ENCODE measurements at places on chromosomes 1 and 21.

DNA sequence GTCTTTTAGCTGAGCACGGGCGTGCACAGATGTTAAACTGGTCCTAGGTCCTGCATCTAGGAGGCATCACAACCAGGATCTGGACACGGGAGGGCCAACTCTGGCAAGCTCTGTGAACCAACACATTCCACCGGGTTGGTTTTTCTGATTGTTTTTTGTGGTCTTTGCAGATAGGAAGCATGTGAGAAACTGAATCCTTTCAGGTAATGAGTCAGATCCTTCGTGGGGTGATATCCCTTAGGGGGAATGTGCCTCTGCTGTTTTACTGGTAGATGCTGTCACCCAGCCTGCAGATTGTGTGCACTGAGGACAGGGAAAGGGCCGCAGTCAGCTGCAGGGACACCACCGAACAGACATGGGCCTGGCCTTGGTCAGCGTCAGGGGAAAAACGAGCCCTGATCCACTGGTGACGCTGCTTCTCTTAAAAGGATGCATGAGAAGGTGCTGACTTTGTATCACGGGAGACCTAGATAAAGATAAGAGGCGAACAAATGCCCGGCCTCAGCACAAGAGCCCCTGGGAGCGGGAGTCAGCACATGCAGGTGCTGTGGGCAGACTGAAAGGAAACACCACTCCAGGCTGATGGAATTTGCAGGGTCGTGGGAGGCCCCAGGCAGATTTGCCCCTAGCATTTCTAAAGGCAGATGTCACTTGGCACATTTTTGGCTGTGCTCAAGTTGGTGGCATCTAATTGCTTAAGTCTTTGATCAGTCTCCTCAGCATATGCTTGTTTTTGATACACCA is 51.1 kb downstream of the DOP1B start:
- no peak for DNase-seq

- no peak for DNase-seq
Observed at GRCh38 chr21:31526040-31526439, 133.5 kb upstream of the SOD1 start.

DNA sequence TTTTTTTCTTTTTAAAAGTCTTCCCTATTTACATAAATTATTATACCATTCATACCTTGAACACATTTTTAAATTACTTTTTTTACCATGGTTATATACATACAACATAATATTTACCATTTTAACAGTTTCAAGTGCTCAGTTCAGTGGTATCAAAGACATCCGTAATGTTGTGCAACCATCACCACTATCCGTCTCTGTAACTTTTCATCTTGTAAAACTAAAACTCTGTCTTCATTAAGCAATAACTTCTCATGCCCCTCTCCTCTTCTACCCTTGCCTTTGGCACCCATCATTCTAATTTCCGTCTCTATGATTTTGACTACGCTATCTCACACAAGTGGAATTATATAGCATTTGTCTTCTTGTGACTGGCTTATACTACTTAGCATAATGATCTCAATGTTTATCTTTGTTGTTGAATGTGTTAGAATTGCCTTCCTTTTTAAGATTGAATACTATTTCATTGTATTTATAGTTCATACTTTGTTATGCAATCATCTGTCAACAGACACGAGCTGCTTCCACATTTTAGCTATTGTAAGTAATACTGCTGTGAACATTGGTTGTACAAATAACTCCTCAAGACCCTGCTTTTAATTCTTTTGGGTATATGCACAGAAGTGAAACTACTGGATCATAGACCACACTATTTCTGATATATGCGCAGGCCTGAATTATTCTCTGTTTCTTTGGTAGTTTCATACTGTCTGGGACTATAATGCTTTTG is 689.5 kb upstream of the NCAM2 start:
- no peak for DNase-seq

DNA sequence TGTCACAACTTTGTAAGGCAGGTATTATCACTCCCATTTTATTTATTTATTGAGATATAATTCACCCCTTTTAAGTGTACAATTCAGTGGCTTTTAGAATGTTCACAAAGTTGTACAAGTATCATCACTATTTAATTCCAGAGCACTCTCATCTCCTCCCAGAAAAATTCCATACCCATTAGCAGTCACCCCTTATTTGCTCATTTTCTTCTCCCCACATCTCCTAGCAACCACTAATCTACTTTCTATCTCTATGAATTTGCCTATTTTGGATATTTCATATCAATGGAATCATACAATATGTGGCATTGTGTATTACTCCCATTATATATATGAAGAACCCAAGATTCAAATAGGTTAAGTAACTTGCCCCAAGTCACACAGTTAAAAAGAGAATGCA is 7.0 kb downstream of the DSTYK start:
- no peak for DNase-seq

- no peak for DNase-seq
Observed at GRCh38 chr1:209875515-209875914, 47.7 kb downstream of the UTP25 start.

DNA sequence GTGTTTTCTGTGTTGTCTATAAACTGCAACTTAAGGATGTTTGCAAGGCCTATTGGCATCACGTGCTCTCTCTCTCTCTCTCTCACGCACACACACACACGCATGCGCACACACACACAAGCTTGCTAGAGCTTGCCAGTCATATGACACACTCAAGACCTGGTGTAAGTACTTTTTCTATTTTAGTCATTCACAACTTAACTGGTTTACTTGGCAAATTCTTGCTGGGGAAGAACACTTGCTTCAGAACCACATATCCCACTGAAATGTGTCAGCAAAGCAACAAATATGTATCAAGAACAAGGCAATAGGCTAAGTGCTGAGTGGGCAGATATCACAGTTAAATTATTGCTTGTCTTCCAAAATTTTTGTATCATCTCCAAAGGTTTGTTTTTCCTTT is 107.8 kb downstream of the DISC1 start:
- no peak for DNase-seq

- DNase-seq: no peak
Observed at GRCh38 chr21:25970254-25970930, 200.2 kb downstream of the APP start.

GRCh38 chr1:8055973-8056372 is 29.9 kb upstream of the ERRFI1 start:
- no peak for DNase-seq

DNA sequence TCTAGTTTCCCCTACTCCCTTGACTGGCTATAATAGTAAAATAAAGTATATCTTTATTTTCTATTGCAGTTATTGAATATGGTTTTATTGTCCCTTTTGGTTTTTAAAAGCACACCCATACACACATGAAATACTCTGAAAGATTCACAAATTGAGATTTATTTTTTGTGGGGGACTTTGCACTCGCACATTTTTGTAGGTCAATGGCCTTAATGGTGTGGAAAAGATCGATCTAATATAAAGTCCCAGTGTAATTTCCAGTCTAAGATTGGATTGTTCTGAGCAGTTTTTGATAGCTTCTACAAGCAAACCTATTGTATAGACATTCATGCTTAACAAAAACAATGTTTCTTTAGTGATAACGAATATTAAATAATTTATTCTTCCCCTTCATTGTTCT is 59.5 kb upstream of the INSL5 start:
- no peak for DNase-seq

GRCh38 chr1:172680733-172681275 is 21.9 kb downstream of the FASLG start:
- no peak for DNase-seq

GRCh38 chr1:159949981-159950381 is 4.1 kb downstream of the SLAMF9 start:
- DNase-seq: no peak

DNA sequence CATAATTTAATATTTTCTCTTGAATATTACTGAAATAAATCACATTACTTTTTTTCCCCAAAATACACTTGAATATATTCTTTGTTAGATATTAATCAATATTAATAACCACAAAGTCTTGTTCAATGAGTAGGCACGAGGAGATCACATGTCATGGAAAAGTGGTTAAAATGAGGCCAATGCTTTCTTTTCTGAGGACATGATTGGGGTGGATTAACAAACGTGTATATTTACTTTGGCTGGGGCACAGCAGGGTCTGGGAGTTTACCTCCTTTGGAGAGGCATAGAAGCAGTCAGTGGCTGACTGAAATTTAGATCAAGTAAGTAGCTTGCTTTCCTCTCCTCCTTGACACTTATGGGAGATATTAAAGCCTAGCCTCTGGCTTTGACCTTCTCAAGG is 664.3 kb upstream of the B3GALT2 start:
- DNase-seq: no peak

- DNase-seq: peak; percentile 80
Observed at GRCh38 chr1:54287176-54287650, 87.2 kb downstream of the MRPL37 start.

DNA sequence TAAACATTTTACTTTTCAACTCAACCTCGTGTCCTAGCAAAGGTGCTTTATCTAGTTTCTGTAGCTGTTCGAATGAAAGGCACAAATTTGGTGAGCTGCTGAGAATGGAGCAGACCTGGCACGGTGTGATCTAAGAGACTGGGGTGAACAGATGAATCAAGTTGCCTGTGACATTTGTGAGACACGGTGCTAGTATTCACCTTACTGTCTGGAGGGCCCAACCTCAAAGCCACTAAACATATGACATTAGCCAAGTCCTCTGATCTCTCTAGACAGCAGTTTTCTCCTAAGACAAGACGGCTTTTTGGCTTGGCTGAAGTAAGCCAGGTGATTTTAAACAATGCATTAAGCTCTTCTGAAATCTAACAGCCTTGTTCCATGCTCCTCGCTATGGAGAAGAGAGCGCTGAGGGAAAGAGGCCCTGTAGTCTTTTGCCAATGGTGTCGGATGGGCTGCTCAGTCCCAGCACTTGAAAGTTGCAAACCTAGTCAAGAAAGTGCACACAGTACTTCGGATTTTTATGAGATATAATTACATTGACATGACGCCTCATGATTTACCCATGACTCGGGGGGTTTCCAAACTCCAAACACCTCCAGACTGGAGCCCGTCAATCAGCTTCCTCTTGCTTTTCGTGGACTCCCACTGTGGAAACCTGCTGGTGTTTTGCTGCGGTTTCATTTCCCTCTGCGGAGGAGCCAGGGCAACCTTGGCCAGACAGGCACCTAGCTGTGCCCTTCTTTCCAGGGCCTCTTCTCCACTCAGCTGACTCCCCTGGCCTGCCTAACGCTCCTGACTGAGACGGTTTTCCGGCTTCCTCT is 794 bp upstream of the TOR3A start:
- no peak for DNase-seq

DNA sequence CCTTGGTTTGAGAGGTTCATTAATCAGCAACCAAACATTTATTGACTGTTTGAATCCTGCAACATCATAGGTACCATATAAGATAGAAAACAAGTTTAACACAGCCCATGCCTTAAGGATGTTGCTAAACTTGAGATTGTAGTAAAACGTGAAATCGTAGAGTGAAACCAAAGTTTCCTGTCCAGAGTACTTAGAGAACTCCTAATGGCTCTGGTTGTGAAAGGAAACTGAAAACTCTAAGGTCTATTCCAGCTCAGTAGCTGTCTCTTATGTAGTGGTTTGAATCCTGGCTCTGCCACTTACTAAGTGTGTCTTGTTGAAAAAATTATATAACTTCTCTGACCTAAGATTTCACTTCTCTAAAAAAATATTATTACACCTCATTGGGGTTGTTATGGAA is 310.9 kb downstream of the NTNG1 start:
- DNase-seq: no peak

DNA sequence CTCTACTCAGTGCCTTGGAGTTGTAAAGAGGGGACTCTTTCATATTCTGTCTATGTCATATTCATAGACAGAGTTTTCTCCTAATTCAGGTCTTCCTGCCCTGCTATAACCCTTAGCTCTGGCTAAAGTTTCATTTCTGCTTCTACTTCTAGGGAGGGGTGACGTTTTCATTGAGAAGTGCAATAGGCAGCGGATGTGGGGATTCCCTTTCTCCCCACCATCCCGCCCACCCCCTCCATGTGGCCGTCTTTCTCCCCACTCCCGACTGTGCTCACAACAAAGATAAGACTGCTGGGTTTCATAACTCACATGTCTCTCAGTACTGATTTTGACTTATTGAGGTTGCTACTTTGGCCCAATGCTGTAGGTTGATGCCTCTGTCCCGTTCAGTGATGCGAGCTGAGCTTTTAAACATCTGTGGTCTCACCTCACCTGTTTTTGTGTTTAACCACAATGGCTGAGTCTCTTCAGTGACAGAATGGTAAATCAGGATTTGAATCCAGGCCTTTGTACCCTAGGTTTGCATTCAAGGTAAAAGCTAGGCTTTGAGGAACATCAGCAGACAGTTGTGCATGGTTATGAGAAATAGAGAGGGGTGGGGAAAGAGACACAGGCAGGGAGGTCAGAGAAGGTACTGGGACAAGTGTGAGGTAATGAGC is 7.8 kb upstream of the KIF14 start:
- DNase-seq: no peak

DNA sequence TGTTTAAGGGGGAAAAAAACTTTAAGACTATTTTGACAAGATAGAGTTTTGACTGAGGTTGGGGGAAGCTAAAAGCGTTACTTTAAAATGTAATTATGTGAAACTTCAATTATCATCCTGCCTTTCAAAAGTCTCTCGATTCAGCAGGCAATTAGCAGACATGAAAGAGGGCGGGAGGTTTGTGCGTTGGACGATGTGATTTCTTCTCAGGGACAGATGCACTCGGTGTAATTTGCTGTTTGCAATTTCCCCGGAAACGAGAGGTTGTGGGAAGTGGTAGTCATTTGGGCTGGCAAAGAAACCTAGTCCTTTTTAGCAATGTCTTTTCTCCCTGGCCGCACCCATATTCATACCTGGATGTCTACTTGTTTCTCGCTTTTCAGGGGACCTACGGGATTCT is 27.1 kb downstream of the KAZN start:
- DNase-seq: no peak

DNA sequence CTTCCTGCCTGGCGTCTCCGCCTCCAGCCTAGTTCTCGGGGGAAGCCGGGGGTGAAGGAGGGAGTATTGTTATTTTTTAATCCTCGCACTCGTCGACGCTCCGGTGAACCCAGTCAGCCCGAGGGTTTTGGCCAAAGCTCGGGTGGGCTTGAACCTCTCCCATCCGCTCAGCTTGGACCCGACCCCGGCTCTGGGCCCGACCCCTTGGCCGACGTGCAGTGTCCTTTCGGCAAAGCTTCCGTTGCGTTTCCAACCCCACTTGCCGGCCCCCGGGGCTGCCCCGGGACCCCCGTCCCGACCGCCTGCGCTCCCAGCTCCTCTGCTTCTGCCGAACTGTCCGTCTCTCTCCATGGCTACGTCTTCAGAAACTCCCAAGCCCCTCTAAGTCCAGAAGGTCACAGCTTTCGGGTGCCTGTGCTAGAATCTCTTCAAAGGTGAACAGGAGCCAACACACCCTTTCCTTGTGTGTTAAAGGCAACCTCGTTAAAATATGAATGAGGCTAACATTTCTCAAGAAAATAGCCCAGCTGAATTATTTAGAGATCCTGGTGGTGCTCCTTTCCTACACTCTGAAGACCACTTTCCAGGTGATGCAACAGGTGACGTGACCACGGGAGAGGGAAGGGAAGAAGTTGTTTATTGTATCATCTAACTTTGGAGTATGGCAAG is 647 bp downstream of the DESI2 start:
- DNase-seq: no peak

- no peak for DNase-seq
Observed at GRCh38 chr1:153849487-153850185, 73.1 kb downstream of the GATAD2B start.
